ENCODE measurements at places on chromosomes 3 and 15. TPM values are rescaled to one million over a fixed set of nuclear protein-coding genes. Genes with fewer than 3 reads are reported as not detected.

The ALDH1A3 gene
- total RNA-seq: 15.7 TPM

The CYP8B1 gene
- total RNA-seq: not detected

The LIPC gene
- not detected for total RNA-seq

The FEZF2 gene
- not detected for total RNA-seq

The RGMA gene
- total RNA-seq: 40.5 TPM

The FETUB gene
- total RNA-seq: not detected

The GOLGA6A gene
- total RNA-seq: 0.08 TPM

The RNF123 gene
- total RNA-seq: 19.4 TPM

The LYSMD4 gene
- 9.4 TPM for total RNA-seq

The CADM2 gene
- total RNA-seq: not detected

The CCDC54 gene
- total RNA-seq: not detected

The EFCC1 gene
- total RNA-seq: 0.20 TPM

The TNNC1 gene
- 0.88 TPM for total RNA-seq

The SLC2A2 gene
- total RNA-seq: not detected

The ABI3BP gene
- 7.1 TPM for total RNA-seq

The ZPLD1 gene
- not detected for total RNA-seq

Data from esophagus mucosa (tissue), 1 donor.